Activated CD4-positive, alpha-beta memory T cell treated with anti-CD3 and anti-CD28 coated beads for 36 hours (primary cell): ENCODE measurements at places on chromosomes 4 and X.

- H3K4me3 ChIP-seq, result no peak overlapping the region
- H3K36me3 ChIP-seq, result no peaks in the 10 kb centered on the region
- no peaks in the 10 kb centered on the region for H3K4me1 ChIP-seq
- DNase-seq, result no peak
- H3K27me3 ChIP-seq, result no peaks in the 10 kb centered on the region
These were observed 497.1 kb upstream of the TENM3 start for GRCh38 chr4:181745933-181746625.

DNA sequence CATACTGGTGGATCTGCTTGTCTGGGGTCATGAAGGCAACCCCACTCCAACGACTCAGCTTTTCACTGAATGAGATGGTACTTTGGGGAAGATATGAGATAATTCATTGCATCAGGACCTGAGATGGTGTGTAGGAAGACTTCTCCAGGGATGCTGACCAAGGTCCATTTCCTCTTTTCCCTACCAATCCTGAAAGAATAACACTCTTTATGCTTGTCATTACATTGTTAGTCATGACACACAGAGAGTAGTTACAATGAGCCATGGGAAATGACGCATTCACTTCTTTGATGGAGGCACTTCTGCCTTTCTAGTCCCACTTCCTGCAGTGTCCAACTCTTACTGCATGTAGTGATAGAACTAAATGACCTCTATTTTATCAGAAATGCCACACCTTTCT is 58.6 kb downstream of the AREG start:
- H3K27me3 ChIP-seq, result peaks cover 23% of the 10 kb centered on the region
- no peaks in the 10 kb centered on the region for H3K36me3 ChIP-seq
- no peak overlapping the region for H3K27ac ChIP-seq
- no peak for DNase-seq
- no peaks in the 10 kb centered on the region for H3K4me1 ChIP-seq

DNA sequence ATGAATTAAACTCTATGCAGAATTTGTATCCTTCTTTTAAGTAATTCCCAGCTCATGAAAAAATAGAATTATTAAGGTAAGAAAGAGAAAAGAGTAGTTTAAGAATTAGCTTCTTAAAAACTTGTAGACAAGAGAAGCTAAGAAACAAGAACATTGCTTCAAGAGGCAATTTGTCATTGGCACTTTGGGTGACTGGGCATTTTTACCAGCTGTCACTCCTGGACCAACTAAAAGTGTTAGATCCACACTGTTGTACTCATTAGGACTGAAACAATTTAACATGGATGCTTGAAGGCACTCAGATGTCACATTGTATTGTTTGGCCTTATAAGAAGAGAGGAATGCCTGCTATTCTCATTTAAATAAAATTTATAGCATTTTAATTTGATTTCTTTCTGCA is 7.4 kb downstream of the COL25A1 start:
- no peaks in the 10 kb centered on the region for H3K36me3 ChIP-seq
- no peak overlapping the region for H3K4me3 ChIP-seq
- peaks cover 23% of the 10 kb centered on the region for H3K27me3 ChIP-seq
- no peak overlapping the region for H3K27ac ChIP-seq
- DNase-seq, result no peak
- H3K4me1 ChIP-seq, result no peaks in the 10 kb centered on the region

DNA sequence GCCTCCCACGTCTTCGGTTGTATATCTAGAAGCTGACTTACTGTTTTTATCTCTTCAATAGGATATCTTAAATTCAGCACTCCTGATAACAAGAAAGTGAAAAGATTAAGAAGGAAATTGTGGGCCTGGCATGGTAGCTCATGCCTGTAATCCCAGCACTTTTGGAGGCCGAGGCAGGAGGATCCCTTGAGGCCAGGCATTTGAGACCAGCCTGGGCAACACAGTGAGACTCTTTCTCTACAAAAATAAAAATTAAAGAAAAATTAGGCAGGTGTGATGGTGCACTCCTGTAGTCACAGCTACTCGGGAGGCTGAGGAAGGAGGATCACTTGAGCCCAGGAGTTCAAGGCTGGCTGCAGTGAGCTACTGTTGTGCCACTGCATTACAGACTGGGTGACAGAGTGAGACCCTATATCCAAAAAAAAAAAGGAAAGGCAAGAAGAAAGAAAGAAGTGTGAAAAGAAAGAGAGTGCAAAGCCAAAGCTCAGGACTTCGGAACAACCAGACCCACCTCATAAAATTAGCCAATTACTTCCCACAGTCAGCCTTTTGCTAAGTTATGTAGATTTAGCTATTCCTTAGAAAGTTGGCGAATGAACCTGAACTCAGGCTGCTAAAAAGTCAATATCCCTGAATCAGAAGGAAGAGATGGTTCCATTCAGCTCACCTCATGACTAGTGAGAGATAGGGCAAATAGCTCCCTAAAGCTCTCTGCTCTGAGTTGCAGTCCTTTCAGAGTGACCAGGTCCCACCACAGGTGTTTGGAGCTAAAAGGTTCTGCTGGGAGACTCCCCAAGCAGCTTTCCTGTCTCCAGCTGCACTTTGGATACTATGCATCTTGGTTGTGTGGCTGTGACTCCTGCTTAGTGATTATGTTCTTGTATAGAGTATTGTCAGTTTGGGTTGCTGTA is 9.2 kb downstream of the FGG start:
- peaks cover 10% of the 10 kb centered on the region for H3K27me3 ChIP-seq
- H3K4me1 ChIP-seq, result no peaks in the 10 kb centered on the region
- no peak for DNase-seq
- no peak overlapping the region for H3K4me3 ChIP-seq
- H3K27ac ChIP-seq, result no peak overlapping the region
- no peaks in the 10 kb centered on the region for H3K36me3 ChIP-seq

GRCh38 chr4:122221322-122221721 is 69.2 kb downstream of the BLTP1 start:
- peaks cover 29% of the 10 kb centered on the region for H3K4me1 ChIP-seq
- H3K27me3 ChIP-seq, result no peaks in the 10 kb centered on the region
- DNase-seq, result no peak
- peaks cover 23% of the 10 kb centered on the region for H3K36me3 ChIP-seq

DNA sequence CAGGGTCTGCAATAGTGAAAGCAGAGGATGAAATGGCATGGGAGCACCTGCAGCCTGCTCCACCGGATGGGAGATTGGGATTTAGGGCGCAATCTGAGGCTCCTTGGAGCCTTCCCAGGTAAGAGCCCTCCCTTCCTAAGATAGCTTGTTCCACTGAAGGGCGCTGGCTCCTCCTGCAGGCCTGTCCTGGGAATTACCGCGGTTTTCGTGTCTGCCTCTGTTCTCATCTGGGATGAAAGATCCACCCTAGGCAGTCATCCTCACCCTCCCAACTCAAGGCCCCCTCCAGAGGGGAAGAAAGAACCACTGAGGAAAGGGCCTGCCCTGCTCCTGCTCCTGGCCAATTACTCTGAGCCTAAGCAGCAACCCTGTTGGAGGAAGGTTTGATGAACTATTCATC is 547.5 kb downstream of the SMARCA1 start:
- H3K4me1 ChIP-seq, result no peaks in the 10 kb centered on the region
- peak; percentile 22 for DNase-seq
- no peak overlapping the region for H3K4me3 ChIP-seq
- no peaks in the 10 kb centered on the region for H3K36me3 ChIP-seq
- H3K27ac ChIP-seq, result no peak overlapping the region

- no peak for DNase-seq
- no peaks in the 10 kb centered on the region for H3K4me1 ChIP-seq
- H3K4me3 ChIP-seq, result no peak overlapping the region
- H3K36me3 ChIP-seq, result no peaks in the 10 kb centered on the region
- H3K27ac ChIP-seq, result no peak overlapping the region
These were observed 25.7 kb upstream of the SLC7A11 start for GRCh38 chr4:138267835-138268234.

DNA sequence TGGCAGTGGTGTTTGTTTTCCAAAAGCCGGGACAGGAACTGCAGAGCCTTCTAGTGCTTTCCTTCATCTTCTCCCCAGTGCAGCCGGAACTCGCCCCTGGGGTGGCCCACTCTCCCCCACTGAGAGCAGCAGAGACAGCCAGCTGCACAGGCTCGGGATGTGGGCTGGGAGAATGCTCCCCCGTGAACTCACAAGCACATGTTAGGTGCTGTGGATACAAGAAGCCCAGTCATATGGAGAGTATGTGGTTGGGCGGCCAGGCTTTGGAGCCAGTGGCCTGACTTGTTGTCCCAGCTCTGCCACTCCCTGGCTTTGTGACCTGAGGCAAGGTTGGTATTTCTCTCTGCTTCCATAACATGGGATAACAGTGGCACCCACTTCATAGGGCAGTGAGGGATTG is 9.4 kb upstream of the KIAA0232 start:
- H3K4me1 ChIP-seq, result peaks cover 25% of the 10 kb centered on the region
- no peak overlapping the region for H3K27ac ChIP-seq
- no peaks in the 10 kb centered on the region for H3K36me3 ChIP-seq
- no peak for DNase-seq
- no peak overlapping the region for H3K4me3 ChIP-seq

- no peaks in the 10 kb centered on the region for H3K4me1 ChIP-seq
- H3K36me3 ChIP-seq, result no peaks in the 10 kb centered on the region
- no peak overlapping the region for H3K27ac ChIP-seq
- peaks cover 7% of the 10 kb centered on the region for H3K27me3 ChIP-seq
- H3K4me3 ChIP-seq, result no peak overlapping the region
- DNase-seq, result no peak
These were observed 123.3 kb downstream of the ZNF518B start for GRCh38 chr4:10333942-10334341.

GRCh38 chr4:1975391-1975801 is 33.4 kb downstream of the NELFA start:
- no peaks in the 10 kb centered on the region for H3K27me3 ChIP-seq
- no peak for DNase-seq
- H3K4me3 ChIP-seq, result no peak overlapping the region
- H3K4me1 ChIP-seq, result no peaks in the 10 kb centered on the region
- H3K27ac ChIP-seq, result no peak overlapping the region

DNA sequence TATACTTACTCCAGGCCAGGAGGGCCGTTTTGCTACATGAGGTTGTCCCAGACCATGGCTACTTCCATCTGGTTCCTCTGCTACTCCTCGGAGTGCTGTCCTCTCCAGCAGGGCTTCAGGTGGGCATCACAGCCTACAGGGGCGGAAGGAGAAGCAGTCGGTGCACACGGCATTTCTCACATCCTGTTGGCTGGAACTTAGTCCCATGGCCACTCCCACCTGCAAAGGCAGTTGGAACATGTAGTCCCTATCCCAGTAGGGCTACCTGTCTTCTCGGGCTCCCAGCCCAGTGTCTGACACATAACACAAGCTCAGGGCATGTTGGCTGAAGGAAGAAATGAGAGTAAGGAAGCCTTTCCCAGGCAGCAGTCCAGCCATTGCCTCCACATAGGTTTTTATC is 7.7 kb upstream of the STK32B start:
- H3K27me3 ChIP-seq, result peaks cover 35% of the 10 kb centered on the region
- H3K4me3 ChIP-seq, result no peak overlapping the region
- H3K36me3 ChIP-seq, result no peaks in the 10 kb centered on the region

DNA sequence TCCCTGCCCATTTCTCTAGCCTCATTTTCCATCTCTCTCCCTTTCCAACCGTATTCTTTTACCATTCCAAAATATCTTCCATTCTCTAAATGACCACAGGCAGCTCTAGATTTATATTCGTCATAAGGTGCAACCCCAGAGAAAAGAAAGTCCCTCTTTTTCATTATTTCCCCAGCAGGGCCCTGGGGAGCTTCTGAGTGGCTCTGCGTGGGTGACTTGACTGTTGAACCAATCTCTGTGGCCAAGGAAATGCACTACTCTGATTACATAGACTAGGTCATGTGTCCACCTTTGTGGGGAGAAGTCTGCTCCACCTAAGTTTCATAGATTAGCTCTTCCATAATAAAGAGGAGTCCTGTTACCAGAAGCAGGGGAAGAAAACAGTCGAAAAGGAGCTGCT is 51.4 kb downstream of the ATOH1 start:
- DNase-seq, result no peak
- H3K27ac ChIP-seq, result no peak overlapping the region
- no peaks in the 10 kb centered on the region for H3K36me3 ChIP-seq
- H3K4me3 ChIP-seq, result no peak overlapping the region
- H3K27me3 ChIP-seq, result no peaks in the 10 kb centered on the region

DNA sequence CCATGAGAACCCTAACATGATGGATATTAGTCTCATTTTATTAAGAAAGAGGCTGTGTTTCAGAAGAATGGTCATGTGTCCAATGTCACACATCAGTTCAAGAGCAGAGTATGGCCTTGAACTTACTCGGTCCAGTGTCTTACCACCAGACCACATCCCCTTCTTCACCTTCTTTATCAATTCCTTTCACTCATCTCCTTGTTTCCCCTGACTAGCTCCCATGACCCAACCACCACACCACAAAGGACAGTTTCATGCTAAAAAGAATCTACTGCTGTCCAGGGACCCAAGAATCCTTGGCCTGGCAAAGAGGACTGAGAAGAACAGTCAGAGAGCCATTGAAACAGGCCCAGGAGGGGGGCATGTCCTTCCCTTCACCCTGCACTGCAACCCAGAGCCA is 33.6 kb upstream of the MSN start:
- H3K4me3 ChIP-seq, result no peak overlapping the region
- no peaks in the 10 kb centered on the region for H3K4me1 ChIP-seq
- DNase-seq, result no peak

GRCh38 chr4:184000457-184001396 is 95.6 kb downstream of the STOX2 start:
- H3K27me3 ChIP-seq, result peaks cover 6% of the 10 kb centered on the region
- H3K36me3 ChIP-seq, result no peaks in the 10 kb centered on the region
- no peak overlapping the region for H3K27ac ChIP-seq

- H3K4me3 ChIP-seq, result no peak overlapping the region
- H3K27ac ChIP-seq, result peak overlapping the region; percentile 65
- no peaks in the 10 kb centered on the region for H3K27me3 ChIP-seq
- peaks cover 23% of the 10 kb centered on the region for H3K4me1 ChIP-seq
These were observed 7.3 kb downstream of the FOXP3 start for GRCh38 chrX:49257074-49257790.

- no peak overlapping the region for H3K4me3 ChIP-seq
- no peak overlapping the region for H3K27ac ChIP-seq
- H3K4me1 ChIP-seq, result no peaks in the 10 kb centered on the region
- H3K27me3 ChIP-seq, result no peaks in the 10 kb centered on the region
- no peak for DNase-seq
- no peaks in the 10 kb centered on the region for H3K36me3 ChIP-seq
These were observed 128.0 kb downstream of the SNCA start for GRCh38 chr4:89708903-89709421.

DNA sequence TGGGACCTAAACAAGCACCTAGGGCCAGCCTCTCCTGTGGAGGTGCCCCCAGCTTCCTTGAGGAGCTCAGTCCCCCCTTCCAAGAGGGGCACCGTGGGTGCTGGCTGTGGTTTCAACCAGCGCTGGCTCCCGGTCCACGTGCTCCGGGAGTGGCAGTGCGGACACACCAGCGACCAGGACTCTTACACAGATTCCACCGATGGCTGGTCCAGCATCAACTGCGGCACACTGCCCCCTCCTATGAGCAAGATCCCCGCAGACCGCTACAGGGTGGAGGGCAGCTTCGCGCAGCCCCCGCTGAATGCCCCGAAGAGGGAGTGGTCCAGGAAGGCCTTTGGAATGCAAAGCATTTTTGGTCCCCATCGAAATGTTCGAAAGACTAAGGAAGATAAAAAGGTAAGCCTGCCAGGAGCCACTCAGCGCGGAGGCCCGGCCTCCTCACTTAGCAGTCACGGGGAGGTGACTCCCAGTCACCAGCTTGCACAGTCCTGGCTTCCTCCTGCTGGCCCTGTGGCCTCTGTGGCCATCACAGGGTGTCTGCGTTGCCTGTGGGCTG is 24.9 kb downstream of the RGS12 start:
- H3K4me1 ChIP-seq, result no peaks in the 10 kb centered on the region
- no peak overlapping the region for H3K27ac ChIP-seq
- H3K36me3 ChIP-seq, result peaks cover 5% of the 10 kb centered on the region
- H3K4me3 ChIP-seq, result no peak overlapping the region
- H3K27me3 ChIP-seq, result no peaks in the 10 kb centered on the region
- no peak for DNase-seq

- H3K27me3 ChIP-seq, result no peaks in the 10 kb centered on the region
- H3K27ac ChIP-seq, result no peak overlapping the region
- no peak overlapping the region for H3K4me3 ChIP-seq
- H3K4me1 ChIP-seq, result no peaks in the 10 kb centered on the region
- no peak for DNase-seq
These were observed 206.3 kb downstream of the PDGFC start for GRCh38 chr4:156765277-156765676.
